Mucosa of gallbladder (tissue), 1 donor: ENCODE measurements at places on chromosomes 12 and 14. TPM values are rescaled to one million over a fixed set of nuclear protein-coding genes. Genes with fewer than 3 reads are reported as not detected.
A peak's percentile ranks its signal among the peaks of the same experiment; 100 is the strongest.

The MANSC1 gene
- 66.7 TPM for total RNA-seq

DNA sequence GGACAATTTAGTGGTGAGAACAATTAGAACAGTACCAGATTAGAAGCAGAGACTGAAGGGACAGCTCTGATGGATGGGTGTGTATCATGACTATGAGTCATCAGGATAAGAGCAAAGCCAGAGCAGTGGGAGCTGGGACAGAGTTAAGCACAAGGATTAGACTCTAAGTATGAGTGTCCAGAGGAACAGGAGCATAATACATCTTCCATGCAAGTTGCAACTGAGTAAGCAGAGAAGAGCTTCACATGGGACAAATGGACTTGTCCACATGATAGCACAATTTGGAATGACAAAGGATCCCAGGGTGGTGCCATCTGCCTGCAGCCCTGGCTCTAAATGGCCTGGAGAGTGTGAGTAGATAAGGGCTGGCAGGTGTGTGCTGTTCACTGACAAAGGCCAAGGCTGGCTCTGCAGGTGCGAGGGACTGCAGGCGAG lies 226.4 kb upstream of the CAND1 start:
- peak; percentile 12 for DNase-seq

The GLIPR1L2 gene
- 0.78 TPM for total RNA-seq

The PMEL gene
- total RNA-seq: 2.9 TPM

- DNase-seq: no peak
These were observed 86.2 kb upstream of the CSRP2 start for GRCh38 chr12:76964784-76965571.

The GALNT6 gene
- total RNA-seq: 6.2 TPM

GRCh38 chr12:66047411-66048021 lies 83.0 kb downstream of the LLPH start:
- DNase-seq: no peak

DNA sequence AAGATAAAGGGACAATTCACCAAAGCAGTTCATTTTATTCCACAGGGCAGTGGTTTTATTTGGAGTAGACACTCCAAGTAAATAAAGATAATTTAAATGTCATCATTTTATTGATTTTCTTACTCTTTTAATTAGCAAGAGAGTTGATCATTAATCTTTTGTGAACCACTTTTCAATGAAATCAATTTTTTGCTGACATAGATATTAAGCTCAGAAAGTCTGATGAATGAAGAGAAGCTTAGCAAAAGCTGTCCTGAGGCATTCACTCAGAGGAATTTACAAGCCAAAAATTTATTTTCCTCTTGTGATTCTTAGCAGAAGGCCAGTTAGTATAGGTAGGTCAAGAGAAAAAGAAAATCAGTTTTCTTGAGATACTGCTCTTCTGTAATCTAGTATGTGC lies 618.0 kb downstream of the CCER1 start:
- DNase-seq: no peak

DNA sequence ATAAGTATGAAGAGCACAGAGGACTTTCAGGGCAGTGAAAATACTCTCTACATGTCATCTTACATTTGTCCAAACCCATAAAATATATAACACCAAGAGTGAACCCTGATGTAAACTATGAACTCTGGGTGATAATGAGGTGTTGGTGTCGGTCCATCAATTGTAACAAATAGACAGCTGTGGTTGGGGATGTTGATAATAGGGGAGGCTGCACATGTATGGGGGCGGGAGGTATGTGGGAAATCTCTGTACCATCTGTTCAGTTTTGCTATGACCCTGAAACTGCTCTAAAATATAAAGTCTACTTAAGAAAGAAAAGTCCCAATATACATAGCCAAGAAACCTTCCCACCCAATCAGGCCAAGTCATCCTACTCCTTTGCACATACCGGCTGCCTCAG lies 88.5 kb downstream of the GPR135 start:
- DNase-seq: no peak

DNA sequence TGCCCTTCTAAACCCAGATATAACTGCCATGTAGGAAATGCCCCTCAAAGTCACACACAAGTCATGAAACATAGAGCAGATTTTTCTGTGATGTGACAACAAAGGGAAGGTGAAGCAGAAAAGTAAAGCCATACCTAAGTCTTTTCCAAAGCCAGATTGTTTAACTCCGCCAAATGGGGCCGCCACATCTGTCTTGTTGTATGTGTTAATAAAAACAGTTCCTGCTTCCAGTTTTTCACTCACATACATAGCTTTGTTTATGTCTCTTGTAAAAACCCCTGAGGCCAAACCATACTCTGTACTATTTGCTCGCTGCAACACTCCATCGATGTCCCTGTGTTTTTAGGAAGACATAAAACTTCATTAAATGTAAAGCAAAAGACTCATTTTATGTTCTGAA lies 40.3 kb downstream of the NOPCHAP1 start:
- DNase-seq: no peak

- no peak for DNase-seq
These were observed 43.3 kb downstream of the NCKAP5L start for GRCh38 chr12:49784756-49785409.

DNA sequence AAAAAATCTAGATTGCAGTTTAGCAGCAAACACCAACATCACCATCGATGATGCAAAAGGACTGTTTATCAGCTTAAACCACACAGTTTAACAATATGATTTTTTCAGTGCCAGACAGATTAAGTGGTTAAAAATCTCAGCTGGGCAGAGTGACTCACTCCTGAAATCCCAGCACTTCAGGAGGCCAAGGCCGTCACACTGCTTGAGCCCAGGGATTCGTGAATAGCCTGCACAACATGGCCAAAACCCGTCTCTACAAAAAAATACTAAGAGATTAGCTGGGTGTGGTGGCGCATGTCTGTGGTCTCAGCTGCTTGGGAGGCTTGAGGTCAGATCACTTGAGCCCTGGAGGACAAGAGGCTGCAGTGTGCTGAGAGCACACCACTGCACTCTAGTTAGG lies 8.9 kb downstream of the RSRC2 start:
- no peak for DNase-seq

GRCh38 chr12:52139579-52140062 lies 52.2 kb downstream of the KRT80 start:
- no peak for DNase-seq

The LBHD2 gene
- 0.60 TPM for total RNA-seq

The TAMALIN gene
- 23.9 TPM for total RNA-seq

- no peak for DNase-seq
These were observed 79.7 kb upstream of the GNG2 start for GRCh38 chr14:51780741-51781140.

The CFAP73 gene
- total RNA-seq: not detected

DNA sequence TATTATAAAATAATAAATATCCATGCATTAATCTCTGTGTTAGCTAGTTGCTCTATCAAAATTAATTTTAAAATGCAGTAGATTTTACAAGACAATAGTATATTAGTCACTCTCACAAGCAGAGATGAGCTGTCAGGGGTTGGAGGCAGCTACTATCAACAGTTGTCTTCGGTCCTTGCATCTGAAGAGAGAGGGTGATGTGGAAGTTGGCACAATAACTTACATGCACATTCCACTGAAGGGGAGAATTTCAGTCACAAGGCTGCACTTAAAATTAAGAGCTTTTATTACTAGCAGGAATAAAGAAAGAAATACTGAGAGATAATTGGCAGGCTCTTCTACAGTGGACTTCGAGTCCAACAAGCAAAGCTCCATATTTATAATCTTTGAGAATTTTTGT lies 166.9 kb upstream of the DCN start:
- no peak for DNase-seq

DNA sequence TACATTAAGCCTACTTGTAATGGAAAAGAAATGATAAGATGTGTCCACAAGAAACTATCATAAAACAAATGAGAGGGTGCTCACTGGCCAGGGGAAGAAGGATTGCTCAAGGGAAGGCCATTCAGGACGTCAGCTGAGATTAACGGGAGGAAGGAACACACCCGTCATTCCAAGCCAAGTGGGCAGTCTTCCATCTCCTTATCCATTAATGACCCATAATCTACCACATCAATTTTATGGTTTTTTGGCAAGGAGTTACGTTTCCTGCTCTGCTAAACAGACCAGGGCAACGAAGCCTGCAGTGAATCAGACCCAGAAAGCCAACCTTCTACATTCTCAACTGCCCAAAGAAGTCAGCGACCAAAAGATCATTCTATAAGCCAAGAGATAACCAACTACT lies 25.1 kb downstream of the PRKAB1 start:
- DNase-seq: peak; percentile 80

GRCh38 chr12:132489078-132489601 lies 811 bp upstream of the FBRSL1 start:
- no peak for DNase-seq

The TRHDE gene
- total RNA-seq: 6.9 TPM

DNA sequence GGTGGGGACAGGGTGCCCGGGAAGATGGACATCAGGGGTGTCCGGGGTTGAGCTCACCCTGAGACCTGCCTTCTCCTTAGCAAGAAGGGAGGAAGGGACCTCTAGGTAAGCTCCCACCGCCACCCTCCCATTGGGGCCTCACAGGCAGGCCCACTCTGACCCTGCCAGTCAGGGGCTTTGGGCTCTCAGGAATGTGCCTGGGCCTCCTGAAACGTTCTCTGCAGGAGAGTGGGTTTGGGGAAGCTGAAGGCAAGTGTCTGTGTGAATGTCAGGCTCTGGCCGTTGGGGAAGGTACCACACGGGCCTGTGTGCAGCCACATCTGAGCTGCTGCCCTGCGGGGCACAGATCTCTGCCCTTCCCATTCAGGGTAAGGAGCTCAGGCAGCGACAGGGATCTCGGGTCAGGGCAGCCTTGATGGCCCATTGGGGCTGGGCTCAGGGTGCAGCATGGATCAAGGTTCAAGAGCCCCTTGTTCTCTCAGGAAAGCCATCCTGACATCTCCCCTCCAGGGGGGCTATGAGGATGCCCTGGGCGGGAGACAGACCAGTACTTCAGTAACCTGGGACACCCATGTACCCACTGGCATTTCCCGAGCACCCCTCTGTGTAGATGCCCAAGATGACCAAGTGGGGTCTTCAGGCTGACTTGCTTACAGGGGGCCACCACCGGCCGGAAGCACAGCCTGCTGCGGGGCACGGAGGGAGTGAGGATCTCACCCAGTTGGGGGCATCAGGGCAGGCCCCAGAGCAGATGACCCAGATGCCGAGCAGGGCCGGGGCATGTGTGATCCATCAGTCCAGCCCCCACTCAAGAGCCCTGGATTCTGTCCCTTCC lies 29.7 kb downstream of the FAM222A start:
- DNase-seq: no peak

The PTPRR gene
- total RNA-seq: 7.7 TPM

DNA sequence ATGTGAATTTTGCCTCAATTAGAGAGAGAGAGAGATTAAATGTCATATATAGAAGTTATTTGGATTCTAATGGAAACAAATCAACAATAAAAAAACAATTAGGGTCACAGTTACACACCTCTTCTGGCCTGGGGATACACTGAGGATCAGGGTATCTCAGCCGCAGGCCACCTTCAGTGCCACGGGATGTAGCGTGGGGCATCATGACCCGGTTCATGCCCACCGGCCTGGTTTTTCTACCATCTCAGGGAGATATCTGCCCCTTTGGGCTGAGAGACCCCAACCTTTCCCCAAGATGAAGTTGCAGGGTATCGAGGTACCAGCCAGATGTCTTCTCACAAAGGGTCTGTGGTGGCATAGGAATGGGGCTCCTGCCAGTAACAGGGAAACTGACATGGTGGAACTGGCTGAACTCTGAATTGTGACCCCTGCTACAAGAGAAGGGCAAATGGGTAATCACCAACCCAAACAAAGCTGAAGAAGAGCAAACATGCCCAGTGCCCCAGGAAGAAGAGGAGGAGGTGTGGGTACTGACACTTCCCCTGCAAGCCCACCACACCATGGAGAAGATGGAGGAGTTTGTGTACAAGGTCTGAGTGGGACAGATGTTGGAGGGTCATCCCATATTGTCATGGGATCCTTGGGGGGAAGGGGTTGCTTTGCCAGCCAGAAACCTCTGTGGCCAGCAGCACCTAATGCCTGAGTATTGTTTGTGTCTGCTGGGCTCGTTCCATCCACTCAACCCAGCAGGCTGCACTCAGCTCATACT lies 19.5 kb downstream of the SERPINA3 start:
- no peak for DNase-seq

The ST8SIA1 gene
- total RNA-seq: 2.4 TPM

The PROX2 gene
- total RNA-seq: 0.06 TPM

DNA sequence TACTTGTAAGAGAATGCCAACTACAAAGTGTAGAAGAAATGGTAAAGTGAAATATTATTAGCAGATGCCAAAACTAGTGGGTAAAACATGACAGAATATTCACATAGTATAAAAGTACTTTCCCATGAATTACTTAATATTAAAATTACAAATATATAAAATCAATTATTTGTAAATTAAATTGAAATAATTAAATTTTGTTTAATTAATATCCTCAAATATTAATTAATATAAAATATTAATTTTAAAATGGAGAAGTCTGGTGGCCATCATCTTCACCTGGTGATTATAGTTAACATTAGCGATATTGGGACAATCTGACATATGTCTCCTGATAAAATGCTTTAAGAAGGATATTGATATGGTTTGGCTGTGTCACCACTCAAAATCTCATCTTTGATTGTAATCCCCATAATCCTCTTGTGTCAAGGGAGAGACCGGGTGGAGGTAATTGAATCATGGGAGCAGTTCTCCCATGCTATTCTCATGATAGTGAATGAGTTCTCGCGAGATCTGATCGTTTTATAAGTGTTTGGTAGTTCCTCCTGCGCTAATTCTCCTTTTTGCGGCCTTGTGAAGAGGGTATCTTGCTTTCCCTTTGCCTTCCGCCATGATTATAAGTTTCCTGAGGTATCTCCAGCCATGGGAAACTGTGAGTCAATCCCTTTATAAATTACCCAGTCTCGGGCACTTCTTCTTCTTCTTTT lies 55.0 kb upstream of the SGPP1 start:
- no peak for DNase-seq

- no peak for DNase-seq
These were observed 57.9 kb downstream of the PDE3A start for GRCh38 chr12:20426191-20426590.
